NCI-H69 (cell line): ENCODE measurements at places on chromosomes 2 and 18.

- peak; percentile 26 for DNase-seq
These were observed at the start of gene LIMS2 for GRCh38 chr2:127675331-127676261. LIMS2 (minus strand) TSS chr2:127675530; CDS start chr2:127675024, 506 bp downstream.

DNA sequence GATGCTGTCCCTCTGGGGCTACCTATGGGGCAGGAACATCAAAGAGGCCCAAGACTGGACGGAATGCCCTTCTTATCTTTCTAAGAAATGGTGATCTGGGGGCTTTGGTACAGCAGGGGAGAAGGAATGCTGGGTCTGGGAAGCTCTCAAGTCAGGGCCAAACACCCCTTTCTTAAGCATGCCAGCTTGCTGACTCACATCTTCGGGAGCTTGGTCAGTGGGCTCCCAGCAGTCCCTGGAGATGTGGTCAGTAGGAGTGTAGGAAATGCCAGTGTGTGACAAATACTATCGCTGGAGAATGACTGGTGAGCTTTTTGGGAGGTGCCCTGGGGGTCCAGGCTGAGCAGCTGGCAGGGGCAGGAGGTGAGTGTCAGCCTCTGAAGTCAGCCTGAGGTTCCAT lies 105.0 kb upstream of the CDC42EP3 start:
- no peak for DNase-seq

DNA sequence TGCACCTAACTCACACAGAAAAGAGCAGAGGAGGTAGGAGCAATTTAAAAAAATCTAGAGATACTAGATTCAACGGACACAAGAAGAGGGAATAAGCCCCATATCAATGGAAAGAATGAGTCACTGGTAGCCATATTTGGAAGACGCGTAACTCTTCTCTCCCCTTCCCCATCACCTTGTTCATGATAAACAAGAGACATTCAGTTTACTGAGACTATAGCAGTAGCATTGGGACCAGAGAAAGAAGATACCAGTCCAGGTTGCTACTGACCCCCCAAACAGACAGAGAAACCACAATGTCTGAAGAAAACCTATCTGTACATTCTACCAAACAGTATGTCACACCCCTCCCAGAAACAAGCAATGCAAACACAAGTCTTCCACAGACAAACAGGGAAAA lies 81.1 kb downstream of the SLC66A3 start:
- DNase-seq = no peak

DNA sequence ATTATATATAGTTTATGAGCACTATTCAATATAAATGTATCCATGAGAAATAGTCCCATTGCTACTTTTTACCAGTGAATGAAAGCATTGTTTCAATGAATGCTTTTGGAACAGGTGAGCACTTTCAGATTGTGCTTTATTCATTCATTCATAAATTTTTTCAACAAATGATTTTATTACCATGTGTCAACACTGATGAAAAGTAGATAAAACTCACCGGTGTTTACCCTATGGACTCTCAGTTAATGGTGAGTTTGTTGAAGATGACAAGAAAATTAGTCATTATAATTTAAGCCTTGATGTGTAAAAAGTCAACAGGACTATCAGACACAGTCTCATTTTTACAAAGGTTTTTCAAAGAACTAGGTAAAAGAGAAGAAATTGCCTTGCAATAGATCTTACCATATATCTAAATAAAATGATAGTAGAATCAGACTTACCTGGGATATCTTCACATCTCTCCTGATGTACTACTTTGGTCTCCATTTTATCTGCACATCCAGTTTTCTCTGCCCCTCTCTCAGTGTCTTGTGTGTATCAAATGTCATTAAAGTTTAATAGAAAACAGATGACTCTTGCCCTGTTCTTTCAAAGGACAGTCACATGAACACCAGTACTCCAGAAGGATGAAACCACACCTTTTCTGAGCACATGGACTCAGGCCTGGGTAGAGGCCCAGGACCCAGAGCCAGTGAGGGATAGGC lies 325.3 kb upstream of the RND3 start:
- no peak for DNase-seq

DNA sequence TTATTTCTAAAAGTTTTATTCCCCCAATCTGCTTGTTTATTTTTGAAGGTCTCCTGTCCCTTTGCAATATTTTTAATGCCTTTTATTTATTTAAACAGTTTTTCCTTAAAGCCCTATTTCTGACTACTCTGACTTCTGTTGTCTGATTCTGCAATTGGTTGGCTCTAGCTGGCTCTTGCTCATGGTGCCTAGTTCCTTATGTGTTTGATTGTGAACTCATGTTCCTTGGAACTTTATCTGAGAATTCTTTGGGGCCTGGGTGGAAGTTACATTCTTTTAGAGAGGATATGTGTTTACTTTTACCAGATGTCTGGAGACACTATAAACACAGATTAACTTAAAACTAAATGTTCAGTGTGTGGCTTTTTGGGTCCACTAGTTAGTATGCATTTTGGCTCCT lies 175.9 kb downstream of the DYSF start:
- no peak for DNase-seq

DNA sequence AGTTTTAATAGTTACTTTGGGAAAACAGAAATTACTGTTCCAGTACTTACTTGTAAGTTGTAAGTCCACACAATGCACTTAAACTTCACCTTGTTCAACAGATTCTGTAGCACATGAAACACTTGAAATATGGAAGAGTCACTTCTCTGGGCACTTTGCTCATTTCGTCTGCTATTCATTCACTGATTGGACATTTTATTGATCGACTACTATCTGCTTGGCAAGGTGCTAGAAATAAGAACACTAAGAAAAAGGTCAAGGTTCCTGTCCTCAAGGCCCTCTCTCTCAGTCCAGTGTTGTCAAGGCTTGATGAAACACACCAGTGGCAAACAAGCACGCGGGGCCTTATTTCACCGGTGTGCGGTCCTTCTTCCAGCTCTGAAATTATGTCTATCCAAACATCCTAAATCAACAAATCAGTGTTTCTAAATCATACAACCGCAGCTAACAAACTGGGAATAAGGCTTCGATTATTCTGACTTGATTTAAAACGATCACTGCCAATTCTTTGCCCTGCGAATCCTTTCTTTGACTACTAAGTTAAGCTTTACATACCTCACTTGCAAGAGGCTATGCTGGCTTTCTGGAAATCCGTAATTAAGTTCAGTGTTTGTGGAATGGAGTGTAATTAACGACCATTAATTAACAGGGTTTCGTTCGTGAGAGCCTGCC lies 780 bp upstream of the ITGAV start:
- DNase-seq = peak; percentile 33

- peak; percentile 93 for DNase-seq
These were observed 5.0 kb downstream of the LDLRAD4 start for GRCh38 chr18:13223311-13224143.

GRCh38 chr18:62828091-62828640 lies 112.8 kb downstream of the PHLPP1 start:
- DNase-seq = peak; percentile 31

DNA sequence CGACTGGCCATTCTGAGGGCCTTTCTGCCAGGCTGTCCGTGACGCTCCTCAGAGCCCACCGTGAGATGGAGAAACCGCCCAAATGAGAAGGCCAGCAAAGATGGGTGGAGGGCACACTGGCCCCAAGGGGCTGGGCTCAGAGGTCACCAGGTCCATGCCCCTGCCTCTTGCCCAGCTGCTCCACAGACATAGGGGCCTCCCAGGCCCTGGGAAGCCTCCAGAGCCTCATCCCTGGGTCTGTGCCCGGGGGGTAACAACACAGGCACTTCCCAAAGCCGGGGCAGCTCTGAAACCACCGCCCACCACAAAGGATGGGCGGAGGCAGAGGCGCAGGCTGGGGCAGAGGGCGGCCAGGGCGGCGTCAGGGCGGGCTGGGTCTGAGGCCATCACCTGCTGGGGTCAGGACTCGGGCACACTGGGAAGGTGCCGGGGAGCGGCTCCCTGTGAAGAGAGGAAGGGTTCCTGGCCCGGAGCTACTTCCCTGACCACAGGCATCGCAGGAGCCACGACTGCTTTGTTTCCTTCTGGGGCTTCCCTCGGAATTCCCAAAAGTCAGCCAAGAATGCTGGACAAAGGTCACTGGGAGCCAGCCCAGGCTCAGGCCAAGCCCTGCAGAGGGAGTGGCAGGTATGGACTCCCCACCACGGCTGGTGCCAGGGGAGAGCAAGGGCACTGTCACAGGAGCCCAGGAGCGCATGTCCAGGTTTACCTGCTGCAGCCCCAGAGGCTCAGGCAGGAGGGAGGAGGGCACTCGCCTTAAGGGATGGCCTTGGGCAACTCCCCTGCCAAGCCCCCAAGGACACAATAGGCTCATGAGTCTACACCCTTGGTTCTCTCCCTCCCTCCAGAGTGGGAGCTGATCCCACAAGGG lies 9.4 kb downstream of the CYP26B1 start:
- no peak for DNase-seq

- DNase-seq = peak; percentile 30
These were observed 158.8 kb upstream of the SIX2 start for GRCh38 chr2:45167920-45168629.

GRCh38 chr2:72971036-72971435 lies 53.7 kb downstream of the EMX1 start:
- DNase-seq = no peak

- no peak for DNase-seq
These were observed 211.8 kb downstream of the LTBP1 start for GRCh38 chr2:33158482-33159003.

GRCh38 chr2:204477358-204477950 lies 67.8 kb upstream of the PARD3B start:
- DNase-seq = no peak

- no peak for DNase-seq
These were observed 54.2 kb downstream of the SDC1 start for GRCh38 chr2:20170704-20171250.

- DNase-seq = no peak
These were observed 23.1 kb downstream of the ST3GAL5 start for GRCh38 chr2:85865539-85866164.
